A549 treated with CpdA at 1 μM for 4 hours (cell line): ENCODE measurements at places on chromosomes 12 and 14. TPM values are rescaled to one million over a fixed set of nuclear protein-coding genes. Genes with fewer than 3 reads are reported as not detected.

The KRT78 gene
- total RNA-seq = 0.06 TPM in 1 of 5 replicates, not detected in the others

The LTB4R2 gene
- total RNA-seq = 2.9 to 7.2 TPM (median 3.7 TPM) in 5 replicates

The CFAP54 gene
- total RNA-seq = 0.84 to 1.6 TPM (median 1.5 TPM) in 5 replicates

The MYL6B gene
- total RNA-seq = 66.1 to 86.2 TPM (median 83.4 TPM) in 5 replicates
